ENCODE measurements at places on chromosomes 6 and 20. TPM values are rescaled to one million over a fixed set of nuclear protein-coding genes. Genes with fewer than 3 reads are reported as not detected.

Gene RNF114
- 79.3 TPM for polyA plus RNA-seq

DNA sequence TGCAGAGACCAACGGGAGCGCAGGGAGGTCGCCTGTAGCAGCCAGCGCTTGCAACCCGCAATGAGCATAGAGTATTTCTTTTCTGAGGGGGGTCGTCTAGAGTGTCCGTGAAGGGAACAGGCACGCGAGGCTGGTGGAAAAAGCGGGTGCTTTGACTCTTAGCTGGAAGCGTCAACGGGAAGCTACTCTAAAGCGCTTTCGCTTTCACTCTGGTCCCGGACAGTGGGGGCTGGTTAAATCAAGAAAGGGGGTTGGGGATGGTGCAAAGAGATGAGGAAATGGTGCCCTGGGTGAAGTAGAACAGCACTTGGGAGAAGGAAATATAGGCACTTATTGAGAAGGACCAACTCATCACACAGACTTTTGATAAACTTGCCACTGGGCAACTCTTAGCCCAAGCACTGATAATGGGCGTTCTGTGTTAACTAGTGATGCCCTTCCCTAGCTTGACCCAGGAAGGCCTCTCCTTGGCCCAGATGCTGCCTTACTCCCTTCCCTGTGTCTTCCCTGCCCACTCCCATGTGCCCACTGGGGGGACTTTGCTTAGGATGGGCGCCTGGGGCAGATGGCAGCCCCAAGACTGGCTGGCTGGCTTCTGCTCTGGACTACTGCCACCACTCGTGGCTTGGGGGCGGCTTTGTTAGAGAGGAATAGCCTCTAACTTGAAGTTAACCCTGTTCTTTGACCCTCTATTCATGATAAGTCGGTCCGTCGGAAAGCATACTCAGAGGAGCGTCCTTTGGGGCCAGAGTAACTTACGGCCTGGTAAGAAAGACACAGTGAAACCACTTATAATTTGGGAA, 585 bp downstream of the PSMB9 start:
- no peak for DNase-seq

GRCh38 chr6:84882768-84883766, 118.7 kb upstream of the TBX18 start:
- DNase-seq, result no peak

DNA sequence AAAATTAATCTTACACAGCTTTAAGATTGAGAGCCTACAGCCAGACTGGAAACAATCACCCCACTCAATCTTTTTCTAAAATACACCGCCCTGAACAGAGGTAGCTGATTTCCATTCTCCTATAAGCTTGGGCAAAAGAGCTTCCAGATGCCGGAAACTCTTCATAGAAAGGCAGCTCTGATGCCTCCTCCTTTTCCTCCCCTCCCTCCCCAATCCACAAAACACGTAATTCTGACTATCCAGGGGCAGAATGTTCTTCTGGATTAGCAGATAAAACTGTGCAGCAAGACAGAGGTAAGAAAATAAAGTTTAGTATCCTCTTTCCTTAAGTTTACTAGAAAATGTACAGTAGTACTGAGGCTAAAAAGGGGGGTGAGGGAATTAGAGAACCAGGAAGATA, 15.8 kb downstream of the ADNP start:
- DNase-seq, result no peak

- DNase-seq, result no peak
These were observed 71.2 kb upstream of the EMILIN3 start for GRCh38 chr20:41437836-41438235.

GRCh38 chr6:127221201-127221600, 45.5 kb upstream of the RNF146 start:
- no peak for DNase-seq
